Placental pericyte (primary cell): ENCODE measurements at places on chromosomes 11 and 22. TPM values are rescaled to one million over a fixed set of nuclear protein-coding genes. Genes with fewer than 3 reads are reported as not detected.

Gene TEX54
- total RNA-seq: not detected in 2 replicates

Gene RFPL3
- total RNA-seq: not detected in 2 replicates

Gene APOA1
- total RNA-seq: not detected in 2 replicates

Gene BTBD18
- not detected in 2 replicates for total RNA-seq

Gene PNPLA5
- total RNA-seq: not detected in 2 replicates

Gene PHF21B
- total RNA-seq: not detected in 2 replicates

Gene KRTAP5-10
- not detected in 2 replicates for total RNA-seq

Gene CCDC116
- 0.14 and 0.22 TPM in 2 replicates for total RNA-seq

Gene MGAT3
- 0.57 and 1.1 TPM in 2 replicates for total RNA-seq

Gene WT1
- total RNA-seq: 0.88 and 1.4 TPM in 2 replicates

Gene NFAM1
- not detected in 2 replicates for total RNA-seq

Gene UNC93B1
- total RNA-seq: 16.9 and 28.4 TPM in 2 replicates

Gene NAALAD2
- 0.29 and 0.44 TPM in 2 replicates for total RNA-seq

Gene GLB1L2
- under 0.01 TPM in 1 of 2 replicates, not detected in the other for total RNA-seq

Gene APOL4
- under 0.01 and 0.44 TPM in 2 replicates for total RNA-seq

Gene MUC6
- not detected in 2 replicates for total RNA-seq

Gene PHLDB1
- total RNA-seq: 79.9 and 272 TPM in 2 replicates

Gene FADS2
- 385 and 1,439 TPM in 2 replicates for total RNA-seq

Gene CLMP
- 267 and 619 TPM in 2 replicates for total RNA-seq

Gene APBB1
- total RNA-seq: 38.5 and 45.1 TPM in 2 replicates

Gene SLC6A5
- not detected in 2 replicates for total RNA-seq

Gene P4HA3
- total RNA-seq: 8.8 and 11.3 TPM in 2 replicates

Gene NCAM1
- total RNA-seq: 0.66 and 4.6 TPM in 2 replicates

Gene VWCE
- 1.1 TPM in 2 replicates for total RNA-seq

Gene CCDC157
- total RNA-seq: 2.4 TPM in 2 replicates

Gene CRYBB3
- total RNA-seq: not detected in 2 replicates

Gene PRRG4
- under 0.01 TPM in 1 of 2 replicates, not detected in the other for total RNA-seq

Gene HTATIP2
- total RNA-seq: 38.4 and 56.2 TPM in 2 replicates

Gene DRD2
- 0.14 and 0.22 TPM in 2 replicates for total RNA-seq

Gene OR8A1
- under 0.01 TPM in 2 replicates for total RNA-seq

Gene PLAAT2
- total RNA-seq: not detected in 2 replicates

Gene OR2D2
- 0.22 and 1.4 TPM in 2 replicates for total RNA-seq

Gene ANAPC15
- 25.5 and 43.1 TPM in 2 replicates for total RNA-seq

Gene TMEM121B
- total RNA-seq: under 0.01 TPM in 1 of 2 replicates, not detected in the other

Gene SMC1B
- not detected in 2 replicates for total RNA-seq

Gene GAL
- total RNA-seq: 0.72 TPM in 1 of 2 replicates, not detected in the other

Gene MOGAT2
- not detected in 2 replicates for total RNA-seq

Gene YPEL1
- total RNA-seq: 0.14 and 0.22 TPM in 2 replicates

Gene XKR3
- total RNA-seq: not detected in 2 replicates

Gene KDM4D
- 0.44 and 1.9 TPM in 2 replicates for total RNA-seq

Gene MISFA
- 0.29 TPM in 1 of 2 replicates, not detected in the other for total RNA-seq

Gene CARS1
- total RNA-seq: 72.4 and 100 TPM in 2 replicates

Gene PANX1
- total RNA-seq: 50.1 and 96.6 TPM in 2 replicates

Gene SPTBN2
- total RNA-seq: 0.14 and 0.66 TPM in 2 replicates

Gene GLYAT
- not detected in 2 replicates for total RNA-seq

Gene ME3
- 9.6 and 36.1 TPM in 2 replicates for total RNA-seq

Gene P2RX6
- 2.6 and 7.2 TPM in 2 replicates for total RNA-seq

Gene MYBPC3
- not detected in 2 replicates for total RNA-seq

Gene CNIH2
- not detected in 2 replicates for total RNA-seq

Gene BATF2
- total RNA-seq: 1.8 and 2.6 TPM in 2 replicates

Gene CHKB
- total RNA-seq: 26.9 and 44.6 TPM in 2 replicates

Gene ACCS
- total RNA-seq: 6.8 and 7.2 TPM in 2 replicates

Gene GGTLC3
- total RNA-seq: not detected in 2 replicates

Gene THRSP
- not detected in 2 replicates for total RNA-seq

Gene RFPL1
- total RNA-seq: not detected in 2 replicates

Gene OLFML1
- total RNA-seq: 0.44 and 0.72 TPM in 2 replicates

Gene LRRC75B
- 3.3 and 13.8 TPM in 2 replicates for total RNA-seq

Gene GDPD4
- total RNA-seq: 0.44 TPM in 1 of 2 replicates, not detected in the other

Gene CELSR1
- under 0.01 and 0.43 TPM in 2 replicates for total RNA-seq
